ENCODE measurements at places on chromosomes 6 and 20.

DNA sequence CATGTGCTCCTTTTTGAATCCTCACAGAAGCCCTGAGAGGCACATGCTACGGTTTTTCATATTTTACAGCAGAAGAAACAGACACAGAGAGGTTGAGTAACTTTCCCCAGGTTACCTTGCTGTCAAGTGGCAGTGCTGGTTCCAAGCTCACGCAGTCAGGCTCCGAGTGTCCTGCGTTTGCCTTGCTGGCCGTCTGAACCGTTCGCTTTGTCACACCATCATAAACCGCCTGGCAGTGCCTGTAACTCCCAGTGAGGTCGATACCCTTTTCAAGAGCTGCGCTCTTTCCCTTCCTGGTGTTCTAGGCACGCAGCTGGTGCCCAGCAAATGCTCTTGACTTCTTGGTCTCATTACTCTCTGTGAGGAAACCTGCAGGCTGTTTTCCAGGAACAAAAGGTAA is 31.3 kb upstream of the KCNG1 start:
- DNase-seq = no peak
- H3K27ac ChIP-seq = no peak overlapping the region
- peaks cover 5% of the 10 kb centered on the region for H3K4me1 ChIP-seq
- no peaks in the 10 kb centered on the region for H3K36me3 ChIP-seq
- H3K27me3 ChIP-seq = peaks cover 4% of the 10 kb centered on the region

- H3K36me3 ChIP-seq = peaks cover 66% of the 10 kb centered on the region
- peak overlapping the region; percentile 55 for H3K27ac ChIP-seq
- H3K27me3 ChIP-seq = no peaks in the 10 kb centered on the region
Measured at GRCh38 chr6:32980488-32981038, 12.2 kb downstream of the BRD2 start.

DNA sequence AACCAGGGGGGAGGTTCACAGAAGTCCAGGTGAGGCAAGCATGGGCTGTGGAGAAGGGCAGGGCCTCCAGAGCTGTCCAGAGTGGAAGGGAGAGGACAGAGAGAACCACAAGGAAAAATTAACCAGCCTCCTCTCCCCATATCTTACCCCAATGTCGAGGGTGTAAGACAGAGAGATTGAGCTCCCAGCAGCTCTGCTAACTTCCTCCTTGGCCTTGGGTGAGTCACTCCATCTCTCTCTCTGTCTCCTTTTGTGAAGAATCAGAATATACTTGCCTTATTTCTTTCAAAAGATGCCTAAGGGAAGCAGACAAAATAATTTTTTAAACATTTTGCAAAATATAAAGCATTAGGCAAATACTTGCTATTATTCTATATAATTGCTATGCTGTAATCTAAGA is 58.3 kb upstream of the IYD start:
- H3K36me3 ChIP-seq = peaks cover 5% of the 10 kb centered on the region
- no peak overlapping the region for H3K27ac ChIP-seq
- peaks cover 7% of the 10 kb centered on the region for H3K27me3 ChIP-seq
- DNase-seq = no peak
- no peaks in the 10 kb centered on the region for H3K4me1 ChIP-seq

GRCh38 chr6:152360034-152360433 is 277.1 kb downstream of the SYNE1 start:
- H3K27me3 ChIP-seq = no peaks in the 10 kb centered on the region
- no peak overlapping the region for H3K4me3 ChIP-seq
- H3K27ac ChIP-seq = no peak overlapping the region
- peaks cover 3% of the 10 kb centered on the region for H3K4me1 ChIP-seq
- no peak for DNase-seq
- H3K36me3 ChIP-seq = no peaks in the 10 kb centered on the region

DNA sequence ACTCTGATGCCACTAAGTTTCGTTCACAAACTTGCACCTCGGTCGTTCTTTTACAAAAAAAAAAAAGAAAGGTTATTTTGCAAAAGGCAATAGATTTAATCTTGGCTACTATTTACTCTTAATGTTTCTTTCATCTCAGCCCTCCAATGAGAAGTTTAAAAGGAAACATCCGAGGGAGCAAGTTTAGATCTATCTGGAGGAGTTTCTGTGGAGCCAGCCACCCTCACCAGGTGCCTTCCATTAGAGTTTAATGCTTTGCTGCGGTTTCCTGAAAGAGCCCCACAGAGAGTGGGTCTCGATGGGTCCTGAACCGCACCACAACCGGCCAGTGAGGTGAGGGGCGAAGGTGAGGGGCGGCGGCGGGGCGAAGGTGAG is 632 bp downstream of the PRKN start:
- no peaks in the 10 kb centered on the region for H3K36me3 ChIP-seq
- peaks cover 17% of the 10 kb centered on the region for H3K4me1 ChIP-seq
- H3K4me3 ChIP-seq = peak overlapping the region; percentile 89
- no peak for DNase-seq

GRCh38 chr6:14919038-14919670 is 326.7 kb upstream of the JARID2 start:
- H3K4me1 ChIP-seq = peaks cover 50% of the 10 kb centered on the region
- H3K27me3 ChIP-seq = no peaks in the 10 kb centered on the region
- H3K27ac ChIP-seq = no peak overlapping the region

DNA sequence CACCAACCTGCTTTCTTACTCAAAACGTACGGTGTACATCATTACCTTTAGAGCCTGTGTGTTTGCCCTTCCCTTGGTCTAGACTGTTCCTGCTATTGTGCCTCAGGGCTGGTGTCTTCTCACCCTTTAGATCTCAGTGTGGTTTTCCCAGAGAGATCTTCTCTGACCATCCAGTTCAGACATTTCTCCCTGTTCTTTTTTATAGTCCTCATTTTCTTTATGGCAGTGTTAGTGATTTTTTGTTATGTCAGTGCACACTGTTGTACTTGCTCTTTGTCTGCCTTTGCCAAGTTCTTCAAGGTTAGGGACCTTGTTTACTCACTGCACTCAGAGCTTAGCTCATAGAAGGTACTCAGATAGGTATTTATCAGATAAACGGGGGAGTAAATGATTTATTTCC is 82.8 kb downstream of the ATRN start:
- H3K27ac ChIP-seq = no peak overlapping the region
- no peak for DNase-seq
- no peak overlapping the region for H3K4me3 ChIP-seq
- H3K36me3 ChIP-seq = 0 out of 2 replicates have a peak, but pooled peaks cover 2% of the 10 kb centered on the region

DNA sequence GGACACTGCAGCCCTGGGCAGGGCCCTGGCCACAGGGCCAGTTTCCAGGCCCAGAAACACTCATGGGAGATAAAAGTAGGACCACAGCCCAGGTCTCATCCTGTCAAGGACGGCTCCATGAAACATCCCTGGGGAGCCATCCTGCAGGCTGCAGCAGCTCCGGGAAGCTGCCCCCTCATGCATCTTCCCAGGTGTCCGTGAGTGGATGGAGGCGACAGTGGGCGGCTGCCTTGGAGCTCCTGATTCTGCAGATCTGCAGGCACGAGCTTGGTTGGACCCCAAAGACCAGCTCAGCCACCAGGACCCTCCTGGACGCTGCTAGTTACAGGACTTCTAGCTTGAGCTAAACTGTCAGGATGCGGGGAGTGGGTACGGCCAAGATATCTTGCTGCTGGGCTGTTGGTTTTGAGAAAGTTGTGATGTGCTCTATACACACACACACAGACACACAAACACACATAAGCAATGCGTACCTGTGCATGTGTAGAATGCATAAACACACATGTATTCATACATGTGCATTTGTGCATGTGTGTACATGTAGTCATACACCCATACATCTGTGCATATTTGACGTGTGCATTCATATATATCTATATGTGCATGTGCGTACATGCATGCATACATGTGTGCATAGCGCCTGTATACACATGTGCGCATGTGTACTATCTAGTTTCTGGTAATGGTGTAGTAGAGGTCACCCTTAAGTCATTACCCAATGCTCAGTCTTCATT is 297.8 kb downstream of the TAF4 start:
- no peak overlapping the region for H3K4me3 ChIP-seq
- DNase-seq = no peak
- H3K27me3 ChIP-seq = peaks cover 9% of the 10 kb centered on the region
- peaks cover 6% of the 10 kb centered on the region for H3K4me1 ChIP-seq

DNA sequence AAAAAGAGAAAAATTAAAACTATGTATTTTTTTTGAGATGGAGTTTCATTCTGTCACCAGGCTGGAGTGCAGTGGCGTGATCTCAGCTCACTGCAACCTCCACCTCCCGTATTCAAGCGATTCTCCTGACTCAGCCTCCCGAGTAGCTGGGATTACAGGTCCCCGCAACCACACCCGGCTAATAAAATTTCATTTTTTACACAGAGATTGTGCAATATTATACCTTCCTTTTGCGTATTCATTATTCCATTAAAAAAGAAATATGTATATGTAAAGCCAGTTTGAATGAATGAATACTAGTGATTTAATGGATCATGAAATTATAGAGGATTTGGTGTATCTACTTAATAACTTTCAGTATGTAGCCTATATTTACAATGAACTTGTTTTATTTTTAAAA is 38.2 kb upstream of the CTAGE9 start:
- peaks cover 3% of the 10 kb centered on the region for H3K27me3 ChIP-seq
- H3K36me3 ChIP-seq = no peaks in the 10 kb centered on the region
- H3K4me3 ChIP-seq = no peak overlapping the region
- no peak overlapping the region for H3K27ac ChIP-seq
- peaks cover 10% of the 10 kb centered on the region for H3K4me1 ChIP-seq

All from WTC11 (cell line).